ENCODE measurements at places on chromosomes 11 and 22. TPM values are rescaled to one million over a fixed set of nuclear protein-coding genes. Genes with fewer than 3 reads are reported as not detected.

ZNF215 gene
- total RNA-seq: 1.5 TPM

PTPRJ gene
- total RNA-seq: 28.2 TPM

ACR gene
- not detected for total RNA-seq

APOA1 gene
- total RNA-seq: not detected

APOC3 gene
- total RNA-seq: not detected

BSX gene
- total RNA-seq: not detected

OR52I2 gene
- total RNA-seq: not detected

TCP11L1 gene
- total RNA-seq: 21.2 TPM

SYT7 gene
- total RNA-seq: 0.15 TPM

RIMBP3B gene
- total RNA-seq: 0.42 TPM

CDKN1C gene
- 0.55 TPM for total RNA-seq

OR51E2 gene
- total RNA-seq: not detected

CD6 gene
- total RNA-seq: 209 TPM

TMEM86A gene
- total RNA-seq: 1.3 TPM

TNRC6B gene
- 29.2 TPM for total RNA-seq

FDXACB1 gene
- 11.9 TPM for total RNA-seq

PGA5 gene
- not detected for total RNA-seq

MGAT3 gene
- 0.19 TPM for total RNA-seq

NDUFS8 gene
- total RNA-seq: 137 TPM

THRSP gene
- total RNA-seq: not detected

ANKK1 gene
- 0.08 TPM for total RNA-seq

ST14 gene
- total RNA-seq: 0.06 TPM

FOSL1 gene
- total RNA-seq: 24.7 TPM

All from activated CD8-positive, alpha-beta memory T cell treated with anti-CD3 and anti-CD28 coated beads for 36 hours (primary cell).